ENCODE measurements at places on chromosomes 5 and 9.
A peak's percentile ranks its signal among the peaks of the same experiment; 100 is the strongest.

DNA sequence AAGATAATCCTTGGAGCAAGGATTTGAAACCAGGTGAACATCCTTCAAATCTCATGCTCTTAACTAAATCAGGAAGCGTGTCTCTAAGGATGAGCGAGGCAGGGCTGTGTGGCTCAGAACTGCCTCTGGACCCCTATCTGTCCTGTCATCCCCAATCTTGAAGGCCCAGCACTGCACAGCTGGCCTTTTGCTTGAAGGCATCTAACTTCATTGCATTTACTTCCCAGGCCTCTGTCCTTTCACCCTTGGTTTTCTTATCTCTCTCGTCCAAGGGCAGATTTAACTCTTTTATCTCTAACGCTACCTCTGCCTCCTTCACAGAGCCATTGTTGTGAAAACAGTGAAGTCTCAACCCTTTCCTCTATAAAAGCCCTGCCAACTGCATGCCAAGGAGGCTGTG is 83.8 kb downstream of the UGCG start:
- DNase-seq = no peak

GRCh38 chr5:113433071-113433470 is 1.7 kb downstream of the TSSK1B start:
- no peak for DNase-seq

DNA sequence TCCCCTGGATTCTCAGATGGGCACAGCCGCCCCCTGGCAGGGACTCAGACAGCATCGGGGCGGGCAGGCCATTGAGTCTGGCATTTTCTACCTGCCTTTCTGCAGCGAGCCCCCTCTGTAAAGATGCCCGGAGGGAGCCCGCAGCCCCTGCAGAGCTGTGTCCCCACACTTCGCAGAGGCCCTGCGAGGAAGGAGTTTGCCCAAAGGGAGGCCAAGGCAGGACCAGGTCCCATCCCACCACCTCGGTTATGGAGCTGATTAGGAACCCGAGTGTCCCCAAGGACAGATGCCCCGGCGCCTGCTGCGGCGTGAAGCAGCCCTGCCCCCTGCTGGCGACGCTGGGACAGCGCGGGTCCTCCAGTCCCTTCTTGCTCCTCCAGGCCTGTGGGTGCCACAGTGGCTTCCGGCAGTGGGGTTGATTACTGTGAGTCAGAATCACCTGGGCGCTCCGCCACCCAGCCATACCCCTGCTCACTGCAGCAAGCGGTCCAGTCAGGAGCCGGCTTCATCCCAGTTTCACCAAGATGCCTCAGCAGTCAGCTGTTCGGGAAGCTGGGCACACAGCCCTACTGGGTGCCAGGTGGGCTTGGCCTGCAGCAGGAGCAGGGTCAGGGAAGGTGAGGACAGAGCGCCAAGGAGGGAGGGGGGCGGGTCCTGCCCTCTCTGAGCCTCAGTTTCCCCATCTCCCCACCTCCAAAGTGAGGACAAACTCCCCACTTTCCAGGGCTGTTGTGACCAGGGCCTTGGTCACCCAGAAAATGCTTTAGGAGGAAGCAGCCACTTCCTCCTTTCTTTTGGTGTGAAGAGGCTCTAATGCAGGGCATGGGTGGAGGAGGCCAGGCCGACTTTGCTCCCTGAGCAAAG is 117.2 kb downstream of the RXRA start:
- peak; percentile 87 for DNase-seq

GRCh38 chr5:124732428-124733328 is 13.8 kb downstream of the ZNF608 start:
- no peak for DNase-seq

DNA sequence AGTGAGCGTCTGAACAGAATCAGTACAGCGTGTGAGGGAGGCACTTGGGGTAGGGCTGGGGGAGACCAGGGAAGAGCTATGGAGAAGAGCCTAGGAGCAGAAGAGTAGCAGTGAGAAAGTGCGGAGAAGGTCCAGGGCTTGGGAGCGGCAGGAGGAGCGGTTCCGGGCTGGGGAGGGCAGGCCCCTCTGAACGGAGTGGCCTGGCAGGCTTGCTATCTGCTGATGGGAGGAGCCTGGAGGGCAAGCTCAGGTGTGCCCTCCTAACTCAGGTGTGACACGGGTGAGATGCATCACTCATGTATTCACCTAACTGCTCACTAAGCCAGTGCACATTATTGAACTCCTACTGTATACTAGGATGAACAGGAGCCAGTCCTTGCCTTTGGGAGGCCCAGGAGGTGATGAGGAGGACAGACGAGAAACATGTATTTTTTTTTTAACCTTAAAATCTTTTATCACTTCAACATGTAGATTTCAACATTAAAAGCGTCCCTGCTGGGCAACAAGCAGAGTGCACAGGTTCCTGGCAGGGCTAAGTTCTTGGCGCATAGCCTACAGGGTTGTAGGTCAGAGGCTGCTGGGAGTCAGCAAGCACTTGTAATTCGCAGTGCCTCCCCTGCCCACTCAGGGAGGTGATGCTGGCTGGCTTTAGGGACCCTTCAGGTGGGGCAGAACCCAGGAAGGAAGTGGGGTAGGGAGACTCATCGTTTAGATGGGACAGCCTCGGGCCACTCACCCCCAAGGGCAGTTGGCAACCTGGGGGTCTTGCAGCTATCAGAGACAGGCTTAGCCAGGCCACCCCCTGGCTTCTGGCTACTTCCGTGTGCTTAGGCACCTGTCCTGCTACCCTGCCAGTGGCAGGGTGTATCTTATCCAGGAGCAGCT is 55.5 kb downstream of the TMOD1 start:
- DNase-seq = peak; percentile 71

GRCh38 chr5:151619812-151620460 is 28.8 kb upstream of the FAT2 start:
- no peak for DNase-seq

DNA sequence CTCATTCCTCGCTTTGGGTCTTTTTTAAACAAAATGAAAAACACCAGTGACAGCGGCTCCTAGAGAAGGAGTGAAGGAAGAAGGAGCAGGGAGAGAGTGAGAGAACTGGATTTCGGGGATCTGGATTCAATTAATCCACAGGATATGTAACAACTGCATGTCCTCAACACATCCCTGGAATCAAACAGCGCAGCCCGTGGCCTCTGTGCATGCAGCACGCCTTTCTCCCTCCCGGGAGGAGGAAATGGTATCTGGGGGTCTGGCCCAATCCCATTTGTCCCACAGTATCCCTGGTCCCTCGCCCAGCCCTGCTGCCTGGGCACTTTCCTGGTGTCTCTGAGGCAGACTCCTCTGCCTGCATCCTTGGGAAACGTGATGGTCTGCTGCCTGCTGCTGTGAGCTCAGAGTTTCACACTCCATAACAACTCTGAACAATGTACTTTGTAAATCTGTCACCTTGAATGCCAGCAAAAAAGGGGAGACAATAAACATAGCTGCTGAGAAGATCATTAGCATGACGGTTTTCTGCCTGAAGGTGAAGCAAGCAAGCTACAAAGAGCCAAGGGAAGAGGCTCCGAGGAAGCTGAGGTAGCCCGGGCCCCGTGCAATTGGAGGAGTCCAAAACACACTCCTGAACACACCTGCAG is 56.1 kb downstream of the PTCH1 start:
- DNase-seq = no peak

DNA sequence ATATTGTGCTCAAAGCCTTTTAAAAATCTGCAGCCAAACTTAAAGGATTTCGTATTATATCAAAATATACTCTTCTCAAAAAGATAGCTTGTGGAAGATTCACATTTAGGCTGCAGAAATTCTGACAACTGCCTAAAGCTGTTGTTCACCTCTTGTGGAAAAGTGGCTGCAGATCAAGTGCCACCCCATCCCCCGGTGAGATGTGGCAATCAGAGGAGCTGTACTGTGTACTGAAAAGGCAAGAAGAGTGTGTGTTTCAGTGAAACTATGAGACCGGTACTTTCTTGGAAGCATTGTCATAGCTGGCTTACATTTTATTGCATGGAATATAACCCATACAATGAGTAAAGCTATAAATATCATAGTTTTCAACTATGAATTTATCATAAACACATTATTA is 64.3 kb downstream of the CDH18 start:
- DNase-seq = no peak

GRCh38 chr9:91945277-91946085 is 4.5 kb downstream of the ROR2 start:
- DNase-seq = peak; percentile 43

DNA sequence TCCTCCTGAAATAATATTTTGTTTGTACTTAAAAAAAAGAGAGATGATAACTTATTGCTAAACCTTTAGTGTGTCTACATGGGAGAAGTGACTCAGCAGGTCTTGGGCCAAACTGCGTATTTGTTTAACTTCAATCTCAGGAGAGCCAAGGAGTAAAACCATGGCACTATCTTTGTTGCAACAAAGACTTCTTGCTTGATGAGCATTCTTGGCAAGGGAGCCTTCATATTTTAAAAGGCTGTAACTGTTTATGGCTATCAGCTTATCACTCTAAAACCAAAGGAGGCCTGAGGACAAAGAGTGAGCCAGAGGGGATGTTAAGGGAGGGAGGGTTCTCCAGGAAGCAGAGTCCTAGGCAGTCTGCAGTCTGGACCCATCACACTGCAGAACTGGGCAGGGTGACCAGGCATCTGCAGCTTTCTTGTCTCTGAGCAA is 216.2 kb upstream of the S1PR3 start:
- peak; percentile 71 for DNase-seq

GRCh38 chr5:50352382-50352781 is 88.7 kb downstream of the EMB start:
- no peak for DNase-seq

- DNase-seq = peak; percentile 82
Measured at GRCh38 chr9:129610473-129611306, 10.2 kb downstream of the C9orf50 start.

- no peak for DNase-seq
Measured at GRCh38 chr5:158686214-158686613, 413.5 kb downstream of the EBF1 start.

DNA sequence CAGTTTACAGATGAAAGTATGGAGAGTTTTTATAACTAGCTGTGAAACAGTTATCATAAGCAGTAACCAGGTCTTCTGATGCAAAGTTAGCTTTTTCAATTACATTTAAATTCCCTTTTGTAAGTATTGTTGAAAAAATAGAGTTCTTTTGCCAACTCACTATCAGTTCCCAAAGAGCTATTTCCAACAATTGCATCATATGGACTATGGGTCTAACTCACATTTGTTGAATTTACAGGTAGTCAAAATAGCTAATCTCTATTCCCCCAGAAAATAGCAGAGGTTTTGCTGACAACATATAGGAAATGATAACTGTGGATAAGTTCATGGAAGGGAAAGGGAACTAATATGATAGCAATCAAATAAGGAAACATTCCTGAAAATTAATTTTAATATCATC is 1.4 kb downstream of the SPINK1 start:
- DNase-seq = no peak

DNA sequence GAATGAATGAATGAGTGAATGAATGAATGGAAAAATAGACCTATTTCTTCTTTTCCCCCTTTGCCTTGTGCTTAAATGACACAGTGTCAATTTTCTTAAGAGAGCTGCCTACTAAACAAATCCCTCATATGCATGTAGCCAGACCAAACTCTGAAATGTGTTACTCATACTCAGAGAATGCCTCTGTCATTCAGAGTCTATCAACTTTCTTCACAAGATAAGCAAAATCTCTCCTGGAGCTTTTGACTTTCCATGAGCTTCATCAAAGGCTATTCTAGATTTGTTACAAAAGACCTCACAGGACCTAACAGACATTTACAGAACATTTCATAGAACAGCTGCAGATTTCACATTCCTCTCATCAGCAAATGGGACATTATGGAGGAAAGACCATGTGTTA is 275.7 kb upstream of the MSX2 start:
- DNase-seq = no peak

Measured in left cardiac atrium (tissue), 4 donors.